ENCODE measurements at places on chromosomes 2 and 18.

DNA sequence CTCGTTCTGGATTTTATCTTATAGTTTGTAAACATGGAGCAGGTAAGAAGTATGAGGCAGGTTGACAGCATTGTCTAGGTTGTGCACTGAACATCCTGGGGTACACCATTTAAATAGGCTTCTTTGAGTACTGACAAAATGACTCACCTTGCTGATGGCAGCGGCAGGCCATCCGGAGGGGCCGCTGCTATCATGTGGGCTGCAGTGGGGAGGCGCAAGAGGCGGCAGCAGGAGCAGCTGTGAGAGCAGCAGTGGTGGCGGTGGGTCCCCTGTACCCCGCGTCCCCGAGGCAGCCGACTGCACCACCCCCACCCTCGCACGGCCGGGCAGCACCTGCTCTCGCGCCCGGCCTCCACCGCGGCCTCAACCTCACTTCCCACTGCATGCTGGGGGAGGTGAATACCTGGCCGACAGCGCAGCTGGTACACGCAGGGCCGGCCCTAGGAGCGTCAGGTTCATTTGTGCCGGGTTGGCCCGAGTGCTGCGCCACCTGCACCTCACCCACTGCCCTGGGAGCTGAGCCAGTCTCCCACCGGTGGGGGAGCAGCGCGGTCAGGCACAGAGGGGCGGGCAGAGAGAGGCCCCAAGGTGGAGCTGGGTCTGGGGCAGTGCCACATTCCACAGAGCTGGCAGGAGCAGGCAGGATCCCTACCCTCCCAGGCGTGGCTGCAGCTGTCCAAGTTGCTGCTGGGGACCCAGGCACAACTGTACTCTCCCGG lies 154.5 kb upstream of the RBMS1 start:
- DNase-seq = no peak

DNA sequence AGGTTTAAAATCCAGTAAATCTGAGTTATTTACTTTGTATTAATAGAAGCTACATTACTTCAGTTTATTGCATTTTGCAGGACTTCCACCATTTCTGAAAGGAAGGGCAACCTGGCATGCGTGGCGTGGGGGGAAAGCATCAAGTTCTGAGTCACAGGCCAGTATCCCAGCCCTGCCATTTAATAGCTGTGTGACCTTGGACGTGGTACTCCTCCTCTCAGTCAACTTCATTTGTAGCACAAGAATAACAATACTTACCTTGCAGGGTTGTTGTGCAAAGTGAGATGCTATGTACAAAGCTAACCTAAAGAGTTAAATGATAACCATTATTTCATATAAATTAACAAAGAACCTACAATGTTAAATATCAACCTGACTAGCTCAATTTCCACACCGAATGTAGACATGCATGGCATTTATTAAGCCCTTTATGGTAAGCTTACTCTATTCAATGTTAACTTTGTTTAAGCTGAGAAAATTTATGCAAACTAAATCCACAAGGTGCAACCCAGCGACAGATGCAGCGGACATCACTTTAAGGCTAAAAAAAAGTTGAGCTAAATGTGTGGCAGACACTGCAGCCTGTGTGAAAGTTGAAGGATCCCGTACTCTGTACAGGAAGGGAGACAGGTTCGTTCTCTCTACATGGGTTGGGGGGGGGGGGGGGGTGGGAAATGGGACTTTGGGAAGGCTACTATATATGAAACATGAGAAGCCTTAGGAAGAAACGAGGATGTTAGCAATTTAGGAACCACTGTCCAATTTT lies 17.2 kb upstream of the STPG4 start:
- DNase-seq = no peak

- no peak for DNase-seq
Observed at GRCh38 chr2:151261977-151262291, 271 bp upstream of the RBM43 start.

- DNase-seq = peak; percentile 17
Observed at GRCh38 chr2:101251844-101252407, 760 bp upstream of the CNOT11 start.

- DNase-seq = no peak
Observed at GRCh38 chr2:237929979-237930378, 36.8 kb upstream of the UBE2F start.

DNA sequence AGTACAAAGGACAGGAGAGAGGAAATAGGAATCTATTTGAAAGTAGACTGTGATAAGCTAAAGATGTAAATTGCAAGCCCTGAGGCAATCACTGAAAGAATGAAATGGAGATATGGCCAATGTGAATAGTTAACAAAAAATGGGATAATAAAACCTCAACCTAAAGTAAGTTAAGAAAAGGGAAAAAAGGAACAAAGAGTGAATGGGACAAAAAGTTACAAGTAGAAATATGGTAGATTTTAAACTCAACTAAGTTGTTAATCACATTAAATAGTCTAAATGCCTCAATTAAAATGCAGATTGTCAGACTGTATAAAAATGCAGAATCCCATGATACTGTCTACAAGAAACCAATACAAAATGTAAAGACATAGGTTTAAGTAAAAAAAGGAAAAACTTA lies 165.2 kb upstream of the RBMS1 start:
- no peak for DNase-seq

- DNase-seq = no peak
Observed at GRCh38 chr18:77088963-77089722, 43.4 kb downstream of the MBP start.

DNA sequence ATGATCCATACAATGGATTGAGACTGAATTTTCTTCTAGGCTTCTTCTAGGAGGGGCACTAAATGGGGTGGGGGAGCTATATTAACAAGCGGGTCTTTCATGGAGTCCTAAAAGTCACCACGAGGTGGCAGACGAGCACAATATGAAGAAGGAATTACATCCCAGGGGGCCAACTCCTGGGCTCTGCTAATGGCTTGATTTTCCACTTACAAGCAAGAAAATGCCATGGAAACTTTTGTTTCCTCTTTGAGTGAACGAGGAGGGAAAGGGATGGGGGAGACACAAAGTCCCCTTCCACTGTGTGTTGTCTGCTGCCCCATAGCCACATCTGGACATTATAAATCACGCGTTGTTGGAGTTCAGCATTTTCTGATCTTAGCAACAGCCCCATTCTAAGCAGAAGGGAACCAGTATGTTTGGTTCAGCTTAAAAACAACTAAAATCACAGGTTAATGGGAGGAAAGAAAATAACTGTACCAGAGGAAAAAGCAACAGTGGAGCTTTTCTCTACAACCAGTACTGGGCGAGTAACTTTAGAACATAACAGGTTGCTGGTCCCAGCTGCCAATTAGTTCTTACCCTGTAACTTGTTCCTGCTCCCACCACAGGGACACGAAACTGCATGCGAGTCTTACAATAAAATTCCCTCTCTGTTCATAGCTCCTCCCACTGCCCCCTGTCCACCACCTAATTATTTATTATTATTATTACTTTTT lies 285.0 kb upstream of the PARD3B start:
- peak; percentile 3 for DNase-seq

GRCh38 chr18:68417826-68418225 lies 297.1 kb downstream of the TMX3 start:
- no peak for DNase-seq

GRCh38 chr2:12151716-12152115 lies 405.3 kb downstream of the LPIN1 start:
- no peak for DNase-seq

DNA sequence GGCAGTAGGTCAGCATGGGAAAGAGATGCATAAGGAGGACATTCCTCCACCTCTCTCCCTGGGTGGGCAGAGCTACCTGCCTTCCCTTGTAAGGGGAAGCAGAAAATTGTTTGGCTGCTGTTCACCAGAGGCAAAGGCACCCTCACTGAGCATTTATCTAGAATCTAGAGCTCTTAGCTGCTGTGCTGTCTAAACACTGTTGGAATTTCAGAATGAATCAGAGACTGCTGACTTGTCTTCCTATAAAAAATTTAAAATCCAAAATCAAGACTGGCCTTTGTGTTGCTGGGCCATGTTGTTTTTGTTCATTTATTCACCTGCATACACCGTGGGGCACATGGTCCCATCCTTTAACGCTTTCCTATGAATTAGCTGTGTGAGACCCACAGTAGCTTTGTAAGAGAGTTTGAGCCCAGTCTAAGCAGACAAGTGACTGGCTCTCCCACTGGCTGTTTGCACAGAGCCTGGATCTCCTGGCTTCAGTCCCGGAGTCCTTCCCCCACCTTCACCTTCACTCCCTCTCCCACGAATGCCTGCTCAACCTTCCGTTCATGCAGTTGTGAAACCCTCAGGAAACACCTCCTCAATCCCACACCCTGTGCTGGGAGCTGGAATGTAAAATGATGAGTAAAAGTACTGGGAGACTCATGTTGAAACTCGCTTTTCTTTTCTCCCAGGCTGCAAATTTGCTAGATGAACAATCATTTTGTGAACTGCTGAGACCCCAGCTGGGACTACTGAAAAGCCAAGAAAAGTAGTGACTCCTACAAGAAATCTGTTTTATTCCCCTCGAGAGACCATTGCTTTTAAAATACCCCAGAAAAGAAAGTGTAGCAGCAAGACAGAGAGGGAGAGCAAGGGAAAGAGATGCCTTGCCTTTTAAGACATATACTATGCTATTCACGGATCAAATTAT lies 76.2 kb downstream of the FAM168B start:
- no peak for DNase-seq

DNA sequence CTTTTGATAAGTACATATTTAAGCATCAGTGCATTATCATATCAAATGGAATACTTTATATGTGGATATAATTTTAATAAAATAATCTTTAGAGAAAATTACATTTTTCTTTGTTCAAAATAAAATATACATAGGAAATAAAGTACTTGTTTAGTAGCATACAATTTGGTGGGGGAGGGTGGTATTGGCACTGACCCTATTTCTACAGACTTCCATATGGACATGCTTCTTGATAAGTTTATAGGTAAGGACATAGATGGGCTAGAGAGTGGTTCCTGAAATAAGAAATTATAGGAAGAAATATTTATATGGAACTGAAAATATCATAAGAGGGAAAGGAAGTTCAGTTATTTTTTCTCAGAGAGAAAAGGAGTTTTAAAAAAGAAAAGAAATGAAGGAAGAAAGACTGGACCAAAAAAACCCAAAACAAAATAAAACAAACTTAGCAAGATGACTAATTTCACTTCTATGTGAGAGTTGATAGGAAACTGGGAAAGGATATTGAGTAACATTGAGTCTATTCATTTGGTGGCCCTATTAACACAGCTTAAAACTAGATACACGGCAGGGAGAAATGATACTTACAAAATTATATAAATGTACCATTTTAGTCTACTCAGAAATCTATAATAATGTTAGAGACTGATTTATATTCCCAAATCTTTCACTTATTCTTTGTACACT lies 505.9 kb downstream of the ERBB4 start:
- no peak for DNase-seq

- no peak for DNase-seq
Observed at GRCh38 chr2:15155959-15156574, 405.1 kb downstream of the NBAS start.

- no peak for DNase-seq
Observed at GRCh38 chr2:69168950-69169654, 156.1 kb downstream of the ANTXR1 start.

GRCh38 chr2:141455211-141455826 lies 675.5 kb downstream of the LRP1B start:
- DNase-seq = no peak

Measured in CD4-positive, alpha-beta T cell treated with Interleukin-6 at 100 ng/mL for 8 hours (primary cell).